ENCODE measurements at places on chromosomes 3 and 15. TPM values are rescaled to one million over a fixed set of nuclear protein-coding genes. Genes with fewer than 3 reads are reported as not detected.

The SNX22 gene
- 7.3 TPM for total RNA-seq

The ECE2 gene
- not detected for total RNA-seq

The ATG3 gene
- total RNA-seq: 30.8 TPM

The DPPA2 gene
- 0.69 TPM for total RNA-seq

The UROC1 gene
- not detected for total RNA-seq

- DNase-seq: no peak
Observed at GRCh38 chr15:78369161-78369560, 29.0 kb downstream of the CRABP1 start.

GRCh38 chr3:188631291-188632010, 477.5 kb downstream of the LPP start:
- DNase-seq: no peak

GRCh38 chr3:188834349-188834748, 337.4 kb upstream of the TPRG1 start:
- DNase-seq: no peak

DNA sequence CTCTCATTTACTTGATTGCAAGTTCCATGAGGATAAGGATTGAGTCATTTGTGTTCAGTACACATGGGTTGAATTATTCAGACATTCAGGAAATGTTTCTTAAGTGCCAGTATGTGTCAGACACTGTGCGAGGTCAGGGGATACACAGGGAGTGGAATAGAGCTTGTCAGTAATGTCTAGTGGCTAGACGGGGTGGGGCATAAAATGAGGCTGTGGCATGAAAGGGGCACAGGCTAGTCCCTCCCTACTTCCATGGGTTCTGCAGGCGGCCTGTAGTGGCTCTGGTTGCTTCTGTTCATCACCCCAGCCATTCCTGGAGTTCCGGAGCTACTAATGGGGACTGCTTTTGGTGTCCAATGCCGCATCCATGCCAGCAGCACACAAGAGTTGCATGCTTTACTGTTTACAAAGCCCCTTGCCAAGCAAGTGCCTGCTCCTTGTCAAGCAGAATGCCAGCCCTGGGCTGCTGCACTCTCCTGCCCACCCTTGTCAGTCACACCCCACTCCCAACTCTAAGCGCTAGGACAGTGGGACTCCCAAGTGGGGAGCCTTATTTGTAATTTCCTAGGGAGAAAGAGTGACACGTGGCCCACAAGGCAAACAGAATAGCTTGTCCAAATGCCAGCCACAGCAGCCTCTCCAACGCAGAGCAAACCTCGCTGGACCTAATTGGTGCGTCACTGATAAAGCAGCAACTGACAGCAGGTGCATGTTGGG, 70.8 kb downstream of the RAB11A start:
- no peak for DNase-seq

- DNase-seq: no peak
Observed at GRCh38 chr3:12670365-12671119, 6.6 kb upstream of the RAF1 start.

DNA sequence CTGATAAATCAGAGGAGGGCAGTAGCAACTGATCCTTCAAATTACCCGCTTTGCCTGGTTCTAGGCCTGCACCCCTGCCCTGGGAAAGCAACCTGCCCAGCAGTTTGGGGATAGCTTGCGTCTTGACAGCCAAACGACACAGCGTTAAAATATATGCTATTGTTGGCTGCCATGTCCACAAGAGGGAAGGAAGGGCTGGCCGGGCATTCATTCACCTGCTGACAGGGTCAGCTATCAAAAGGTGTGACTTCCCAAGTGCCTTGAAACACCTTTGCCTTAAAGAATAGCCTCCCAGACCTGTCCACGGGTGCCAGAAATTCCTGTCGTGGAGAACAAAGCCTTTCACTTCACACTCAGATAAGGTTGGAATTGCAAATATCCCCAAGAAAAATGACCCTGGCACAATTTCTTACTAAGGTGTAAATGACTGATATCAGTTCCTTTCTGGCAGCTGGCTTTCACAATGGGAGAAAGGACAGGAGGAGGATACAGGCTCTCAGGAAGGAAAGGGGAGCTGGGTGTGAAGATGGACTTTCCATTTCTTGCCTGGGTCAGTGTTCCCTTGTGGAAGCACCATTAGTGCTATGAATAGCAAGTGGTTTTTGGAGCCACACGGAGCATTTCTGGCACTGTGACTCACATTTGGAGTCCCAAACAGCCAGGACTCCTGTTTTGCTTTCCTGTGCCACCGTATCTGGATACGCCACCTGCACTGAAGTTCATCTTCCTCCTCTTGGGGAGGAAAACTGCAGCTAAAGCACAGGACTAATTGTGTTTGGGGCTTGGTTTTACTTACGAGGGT, 19.2 kb downstream of the ALDH1A3 start:
- DNase-seq: no peak

DNA sequence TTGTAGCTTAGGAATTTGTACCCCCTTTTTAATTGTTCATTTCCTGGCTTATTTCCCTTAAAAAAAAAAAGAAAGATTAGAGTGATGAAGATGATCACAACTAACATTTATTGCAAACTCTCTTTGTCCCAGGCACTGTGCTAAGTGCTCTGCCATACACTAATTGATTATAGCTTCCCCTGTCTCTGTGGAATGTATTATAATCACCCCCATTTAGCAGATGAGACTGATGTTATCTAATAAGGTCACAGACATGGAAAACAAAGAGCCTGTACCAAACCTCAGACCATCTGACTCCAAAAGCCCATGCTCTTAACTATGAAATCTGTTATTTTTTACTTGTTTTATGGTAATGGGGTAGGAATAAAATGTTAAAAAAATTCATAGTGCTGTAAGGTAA, 53.1 kb downstream of the TRAK1 start:
- DNase-seq: no peak

DNA sequence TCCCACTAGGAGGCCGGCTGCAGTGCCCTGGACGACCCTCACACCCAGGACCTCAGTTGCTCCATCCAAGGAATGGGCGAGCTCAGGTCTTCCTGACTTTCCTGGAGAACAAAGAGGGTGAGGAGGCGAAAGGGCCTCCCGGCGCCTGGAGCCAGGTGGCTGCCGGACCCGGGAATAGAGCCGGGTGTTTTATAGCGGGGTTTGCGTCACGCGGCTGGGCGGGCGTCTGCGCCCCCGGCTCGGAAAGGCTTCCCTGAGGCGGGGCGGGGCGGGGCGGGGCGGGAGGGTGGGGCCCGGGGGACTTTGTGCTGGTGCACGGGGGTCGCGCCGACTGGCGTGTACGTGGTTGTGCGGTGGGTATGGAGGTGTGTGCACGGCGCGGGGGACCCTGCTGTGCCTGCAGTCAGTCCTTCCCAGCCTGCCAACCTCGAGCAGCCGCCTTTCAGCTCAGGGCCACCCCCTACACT, 4.6 kb upstream of the PRKCD start:
- no peak for DNase-seq

DNA sequence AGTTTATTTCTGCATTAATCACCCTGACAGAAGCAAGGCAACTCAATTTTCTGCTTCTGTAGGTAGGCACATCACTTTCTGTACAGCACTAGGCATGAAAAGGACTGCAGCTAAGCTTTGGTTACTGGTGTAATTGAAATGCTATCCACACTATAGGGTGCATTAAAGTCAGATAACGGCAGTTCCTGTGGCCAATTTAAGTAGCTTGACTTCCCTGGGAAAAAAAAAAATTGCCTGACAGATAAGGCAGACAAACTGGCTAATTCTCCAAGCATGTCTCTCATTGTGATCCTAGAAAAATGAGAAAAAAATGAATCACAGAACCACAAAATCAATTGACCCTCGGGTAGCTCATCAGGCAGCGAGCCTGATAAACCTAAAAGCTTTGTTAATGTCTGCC, 151.4 kb downstream of the MEIS2 start:
- DNase-seq: no peak

Measured in progenitor cell of endocrine pancreas (in vitro differentiated cells).